ENCODE measurements at places on chromosomes 3 and 15. TPM values are rescaled to one million over a fixed set of nuclear protein-coding genes. Genes with fewer than 3 reads are reported as not detected.

Gene UROC1
- total RNA-seq = not detected

Gene SI
- not detected for total RNA-seq

Gene HYKK
- 13.8 TPM for total RNA-seq

Gene MYEF2
- total RNA-seq = 5.6 TPM

Gene EXD1
- not detected for total RNA-seq

Gene PLS1
- total RNA-seq = 1.3 TPM

Gene SNTN
- not detected for total RNA-seq

DNA sequence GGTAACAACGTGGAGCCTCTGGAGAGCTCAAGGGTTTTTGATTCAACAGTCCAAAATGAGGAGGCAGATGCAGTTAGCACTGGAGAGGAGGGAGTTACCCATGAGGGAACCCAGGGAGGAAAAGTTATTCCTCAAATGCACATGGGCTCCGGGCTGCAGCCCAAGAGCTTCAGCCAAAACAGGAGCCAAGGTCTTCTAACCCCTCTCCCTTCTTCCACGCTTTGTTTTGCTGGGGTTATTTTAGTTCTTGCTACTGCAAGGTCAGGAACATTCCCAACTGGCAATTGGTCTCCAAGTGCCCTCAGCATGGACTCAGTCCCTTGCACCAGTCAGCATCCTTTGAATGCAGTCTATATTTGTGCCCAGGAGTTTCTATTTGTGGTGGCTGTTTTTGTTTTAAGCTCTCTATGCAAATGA is 90.0 kb downstream of the TGFBR2 start:
- DNase-seq = no peak

DNA sequence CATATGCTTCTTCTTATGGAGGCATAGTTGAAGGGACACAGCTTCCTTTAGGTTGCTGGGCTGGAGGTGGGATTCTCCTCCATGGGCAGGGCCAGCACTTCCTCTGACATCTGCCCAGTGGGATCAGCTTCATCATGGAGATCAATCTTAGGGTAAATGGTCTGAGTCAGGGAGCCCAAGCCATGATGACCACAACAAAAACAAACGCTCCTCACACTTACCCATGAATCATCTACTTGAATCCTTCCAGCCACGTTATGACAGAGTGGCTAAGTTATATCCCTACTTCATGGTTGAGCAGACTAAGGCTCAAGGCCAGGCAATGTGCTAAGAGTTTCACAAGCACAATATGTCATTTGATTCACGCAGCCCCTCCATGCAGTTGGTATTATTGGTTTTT is 87.2 kb upstream of the NMNAT3 start:
- peak; percentile 85 for DNase-seq

- no peak for DNase-seq
Measured at GRCh38 chr3:102454181-102454580, 19.4 kb downstream of the ZPLD1 start.

- DNase-seq = no peak
Measured at GRCh38 chr15:38229705-38230310, 22.8 kb upstream of the SPRED1 start.

- DNase-seq = no peak
Measured at GRCh38 chr3:33105341-33105948, 8.4 kb upstream of the CRTAP start.

- no peak for DNase-seq
Measured at GRCh38 chr15:88852476-88852875, 42.9 kb downstream of the HAPLN3 start.

GRCh38 chr3:143963946-143964345 is 7.7 kb upstream of the DIPK2A start:
- no peak for DNase-seq

DNA sequence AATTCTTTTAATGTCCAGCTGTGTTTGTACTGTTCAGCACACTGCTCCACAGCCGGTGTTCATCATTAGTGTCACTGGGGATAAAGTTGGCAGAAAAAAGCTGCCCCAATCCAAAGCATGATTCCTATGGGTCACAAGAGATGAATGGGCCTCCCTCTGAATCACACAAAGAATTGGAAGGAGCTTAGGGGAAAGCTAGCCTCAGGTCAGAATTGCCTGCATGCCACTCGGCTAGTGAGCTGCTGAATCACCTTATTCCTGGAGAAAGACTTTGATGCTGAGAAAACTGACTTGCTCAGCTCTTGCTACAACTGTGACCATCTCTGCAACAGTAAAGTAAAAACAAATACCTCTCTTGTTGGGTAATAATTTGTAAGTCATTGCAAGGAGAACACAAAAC is 3.5 kb downstream of the CCK start:
- DNase-seq = peak; percentile 59

GRCh38 chr3:42747581-42747980 is 25.5 kb downstream of the CCDC13 start:
- DNase-seq = no peak

Measured in MG63 (cell line).